Activated CD4-positive, CD25-positive, alpha-beta regulatory T cell treated with anti-CD3 and anti-CD28 coated beads, Interleukin-2, amount 50 U/mL, for 16 hours (primary cell): ENCODE measurements at places on chromosomes 3 and 15.

GRCh38 chr3:10968401-10968800 is 24.1 kb upstream of the SLC6A1 start:
- DNase-seq, result no peak

DNA sequence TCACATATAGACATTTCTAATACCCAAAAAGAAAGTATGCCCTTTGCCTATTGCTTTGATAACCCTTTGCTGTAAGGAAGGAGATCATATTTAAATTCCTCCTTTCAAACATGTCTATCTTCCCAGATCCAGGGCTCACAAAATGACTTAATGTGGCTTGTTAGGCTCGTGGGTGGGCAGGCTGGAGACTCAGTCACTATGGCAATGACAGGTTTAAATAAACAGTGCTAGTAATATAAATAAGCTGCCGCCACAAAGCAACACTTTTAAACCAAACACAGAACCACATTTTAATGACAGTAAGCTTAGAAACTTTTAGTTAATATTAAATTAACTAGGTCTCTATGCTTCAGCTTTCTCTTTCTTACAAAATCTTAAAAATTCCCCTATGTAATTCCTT is 616.0 kb upstream of the NAALADL2 start:
- DNase-seq, result no peak

DNA sequence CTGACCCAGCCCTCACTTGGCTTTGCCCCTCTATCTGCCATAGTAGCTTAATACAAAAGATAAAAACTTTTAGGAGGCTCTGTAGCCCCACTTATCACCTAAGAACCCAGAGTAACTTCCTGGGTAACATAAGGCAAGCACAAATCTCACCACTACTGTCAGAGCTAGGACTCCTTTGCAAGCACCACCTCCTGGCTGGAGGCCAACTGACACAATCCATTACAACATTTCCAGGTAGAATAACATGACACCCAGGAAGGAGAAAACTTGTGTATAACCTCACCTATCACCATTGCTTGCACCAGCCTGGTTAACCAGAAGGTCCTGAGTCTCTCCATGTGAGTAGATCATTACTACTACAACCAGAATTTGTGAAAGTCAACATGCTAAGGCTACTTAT is 230.0 kb downstream of the TUSC7 start:
- no peak for DNase-seq

- no peak for DNase-seq
These were observed 15.7 kb upstream of the TFRC start for GRCh38 chr3:196097373-196098154.

- no peak for DNase-seq
These were observed 25.3 kb downstream of the FBLN2 start for GRCh38 chr3:13574083-13574797.

DNA sequence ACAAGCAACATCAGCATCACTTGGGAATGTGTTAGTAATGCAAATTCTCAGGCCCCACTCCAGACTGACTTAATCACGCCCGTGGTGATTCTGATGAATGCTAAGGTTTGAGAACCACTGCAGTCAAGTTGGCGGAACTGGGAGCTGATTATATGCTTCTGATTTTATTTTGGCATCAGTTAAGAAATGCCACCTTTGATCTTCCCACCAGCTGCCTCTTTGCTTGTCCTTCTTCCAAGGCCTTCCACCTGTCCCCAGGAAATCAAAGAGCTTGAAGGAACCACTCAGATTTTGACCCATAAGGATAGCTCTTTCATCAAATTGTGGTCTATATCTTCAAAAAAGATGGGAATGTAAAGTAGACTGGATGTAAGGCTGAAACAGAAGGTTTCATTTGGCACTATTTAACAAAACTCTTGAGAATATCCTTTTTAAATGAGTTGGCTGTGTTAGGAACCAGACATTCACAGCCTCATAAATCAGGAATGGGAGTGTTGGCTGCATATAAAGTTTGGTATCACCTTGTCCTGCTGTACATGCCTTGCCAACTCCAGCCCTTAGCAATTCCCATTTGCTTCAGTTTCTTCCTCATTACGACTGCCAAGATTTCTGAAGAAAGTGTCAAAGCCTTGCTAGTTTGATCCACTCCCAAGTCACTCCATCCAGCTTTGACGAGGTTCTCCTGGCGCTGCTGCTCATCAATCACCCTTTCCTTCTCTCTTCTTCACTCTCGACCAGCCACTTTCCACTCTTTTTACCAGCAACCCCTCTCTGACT is 125.8 kb upstream of the NPHP3 start:
- no peak for DNase-seq

DNA sequence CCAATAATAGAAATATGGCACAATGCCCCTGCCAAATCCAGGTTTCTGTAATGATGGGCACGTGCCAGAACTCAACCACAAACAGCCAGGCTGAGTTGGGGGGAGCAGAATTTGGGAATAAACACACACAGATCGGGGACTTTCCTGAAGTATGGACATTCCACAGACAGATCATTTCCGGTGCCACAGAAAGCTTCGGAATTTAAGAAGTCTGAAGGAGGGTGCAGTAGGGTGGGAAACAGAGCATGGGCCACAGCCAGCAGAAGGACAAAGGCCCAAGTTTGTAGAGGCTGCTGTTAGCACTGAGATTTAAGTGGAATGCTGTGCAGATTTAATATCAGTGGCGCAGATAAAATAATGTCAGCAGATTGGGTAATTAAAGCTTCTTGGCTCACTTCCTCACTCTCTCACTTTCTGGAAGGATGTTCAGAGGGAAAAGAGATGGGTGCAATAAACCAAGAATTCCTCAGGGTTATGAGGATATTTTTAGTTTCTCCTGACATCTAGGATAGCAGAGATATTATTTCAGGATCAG is 67.4 kb downstream of the MYLK start:
- DNase-seq, result no peak

- no peak for DNase-seq
These were observed 51.5 kb upstream of the SLCO2A1 start for GRCh38 chr3:134081211-134081610.

- DNase-seq, result no peak
These were observed 15.7 kb downstream of the BHLHE40 start for GRCh38 chr3:4994823-4995499.

DNA sequence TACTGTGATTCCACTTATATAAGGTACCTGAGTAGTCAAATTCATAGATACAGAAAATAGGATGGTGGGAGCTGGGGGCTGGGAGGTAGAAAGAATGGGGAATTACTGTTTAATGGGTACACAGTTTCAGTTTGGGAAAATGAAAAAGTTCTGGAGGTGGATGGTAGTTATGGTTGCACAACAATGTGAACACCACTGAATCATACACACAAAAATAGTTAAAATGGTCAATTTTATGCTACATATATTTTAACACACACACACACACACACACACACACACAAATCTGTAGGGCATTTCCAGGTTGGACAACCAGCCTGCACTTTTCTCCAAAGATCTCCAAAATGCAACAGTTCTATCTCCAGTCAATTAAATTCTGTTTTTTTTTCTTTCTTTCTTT is 1.4 kb downstream of the CCDC32 start:
- no peak for DNase-seq

GRCh38 chr3:124890573-124891190 is 3.5 kb upstream of the ITGB5 start:
- DNase-seq, result no peak

GRCh38 chr3:15151166-15151565 is 52.2 kb upstream of the RBSN start:
- no peak for DNase-seq

- DNase-seq, result no peak
These were observed 793.1 kb downstream of the AGBL1 start for GRCh38 chr15:86872782-86873181.

DNA sequence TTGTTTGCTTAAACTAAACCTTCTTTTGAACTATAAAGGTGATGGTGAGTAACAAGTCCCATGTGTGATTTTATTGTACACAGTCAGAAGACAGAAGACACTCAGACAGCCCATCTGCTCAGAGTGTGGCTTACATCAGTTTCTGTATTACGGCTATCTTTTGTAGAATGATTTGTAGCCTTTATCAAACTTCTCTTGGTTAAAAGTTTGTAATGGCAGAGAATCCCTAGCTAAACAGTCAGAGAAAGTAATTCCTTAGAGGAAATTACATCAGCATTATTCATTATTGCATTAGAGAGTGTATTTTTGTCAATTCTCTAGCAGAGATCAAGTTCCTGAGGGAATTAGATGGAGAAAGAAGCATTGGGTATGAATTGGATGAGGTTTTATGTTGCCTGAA is 500.8 kb downstream of the CNTN4 start:
- DNase-seq, result no peak

DNA sequence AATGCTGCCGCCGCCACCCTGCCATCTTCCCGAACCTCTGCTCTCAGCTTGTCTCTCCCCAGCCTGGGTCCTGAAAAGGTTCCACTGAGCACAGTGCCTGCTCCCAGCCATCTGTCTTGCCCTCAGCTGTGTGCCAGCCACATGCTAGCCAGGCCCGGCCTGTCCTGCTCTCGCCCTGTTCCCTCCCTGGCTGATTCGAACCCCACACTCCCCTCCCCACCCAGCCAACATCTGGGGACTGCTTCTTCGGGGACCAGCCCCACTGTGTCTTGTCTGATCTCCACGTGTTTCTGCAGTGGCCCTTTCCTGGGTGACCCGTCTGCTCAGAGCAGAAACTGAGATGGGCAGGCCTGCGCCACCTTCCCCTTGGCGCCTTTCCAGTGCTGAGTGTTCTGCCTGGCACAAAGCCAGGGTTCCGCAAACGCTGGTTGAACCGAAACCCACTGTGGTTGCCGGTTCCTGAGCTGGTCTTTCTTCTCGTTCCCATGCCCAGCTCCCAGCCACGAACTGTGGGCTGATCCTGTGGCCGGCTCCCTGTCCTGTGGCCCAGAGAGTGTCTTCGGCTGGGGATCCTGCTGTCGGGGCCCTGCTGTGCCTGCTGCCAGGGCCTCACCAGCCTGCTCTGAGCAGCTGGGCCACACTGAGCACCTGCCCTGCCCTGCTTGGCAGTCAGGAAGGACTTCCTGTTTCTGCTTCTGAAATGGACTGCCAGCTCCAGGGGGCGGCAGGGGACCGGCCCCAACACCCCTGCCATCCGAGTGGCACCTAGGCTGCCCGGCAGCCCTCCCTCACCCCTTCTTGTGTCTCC is 62.7 kb upstream of the KLF13 start:
- peak; percentile 44 for DNase-seq

GRCh38 chr3:111949712-111950111 is 29.1 kb upstream of the ABHD10 start:
- no peak for DNase-seq

GRCh38 chr3:65907232-65908130 is 131.2 kb downstream of the MAGI1 start:
- no peak for DNase-seq

- no peak for DNase-seq
These were observed 108.3 kb upstream of the MME start for GRCh38 chr3:154971771-154972326.

- DNase-seq, result no peak
These were observed 158.0 kb downstream of the CTNNB1 start for GRCh38 chr3:41357271-41357670.

DNA sequence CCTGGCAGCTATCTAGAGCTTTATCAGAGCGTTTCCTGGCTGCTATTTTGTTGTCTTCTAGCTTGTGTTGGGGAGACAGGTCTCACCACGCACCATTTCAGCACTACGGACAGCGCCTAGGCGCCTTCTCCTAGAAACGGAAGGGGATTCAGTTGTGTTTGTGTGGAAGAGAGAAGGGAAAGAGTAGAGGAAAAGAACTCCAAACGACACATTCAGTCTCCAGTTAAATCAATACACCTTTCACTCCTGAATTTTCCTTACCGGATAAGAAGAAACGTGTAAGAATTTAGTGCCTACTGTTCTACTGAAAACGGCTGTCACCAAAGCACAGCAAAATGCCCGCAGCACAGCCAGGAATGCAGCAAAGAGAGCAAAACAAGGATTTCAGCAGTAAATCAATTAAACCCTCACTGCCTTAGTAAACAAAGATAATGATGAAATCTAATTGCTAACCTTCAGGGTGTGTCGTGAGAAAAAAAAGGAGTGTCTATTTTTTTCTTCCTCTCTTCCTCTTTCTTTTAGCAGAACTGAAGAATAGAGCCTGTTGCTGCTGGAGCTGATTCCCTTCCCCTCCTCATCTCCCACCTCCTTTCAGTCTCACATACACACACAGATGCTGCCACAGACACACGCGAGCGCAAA is 412 bp upstream of the CTXN2 start:
- DNase-seq, result no peak

- DNase-seq, result no peak
These were observed 528.2 kb downstream of the ZIC1 start for GRCh38 chr3:147937341-147937740.

DNA sequence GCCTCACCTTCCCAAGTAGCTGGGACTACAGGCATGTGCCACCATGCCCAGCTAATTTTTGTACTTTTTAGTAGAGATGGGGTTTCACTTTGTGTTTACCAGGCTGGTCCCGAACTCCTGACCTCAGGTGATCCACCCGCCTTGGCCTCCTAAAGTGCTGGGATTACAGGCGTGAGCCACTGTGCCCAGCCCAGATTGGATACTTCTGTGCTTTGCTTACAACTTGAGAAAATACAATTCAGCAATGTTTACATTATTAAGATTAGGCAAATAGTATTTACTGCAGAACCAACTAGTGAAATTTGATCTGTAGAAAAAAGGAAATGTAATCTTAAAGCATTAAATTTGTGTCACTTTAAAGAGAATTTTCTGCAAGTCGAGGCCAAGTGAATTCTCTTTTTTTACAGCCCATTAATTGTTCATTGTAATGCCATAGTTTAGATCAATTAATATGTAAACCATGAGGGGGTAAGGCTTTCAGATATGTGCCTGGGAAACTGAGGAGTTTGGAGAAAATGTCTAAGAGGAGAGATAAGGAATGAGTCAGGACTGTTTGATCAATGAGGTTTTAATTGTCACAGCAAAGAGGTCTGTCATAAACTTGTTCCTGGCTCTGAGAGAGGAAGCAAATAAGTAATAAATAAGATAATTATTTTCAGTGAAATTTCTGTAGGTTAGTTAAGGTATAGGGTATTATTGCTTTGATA is 15.3 kb downstream of the PYDC2 start:
- DNase-seq, result no peak

DNA sequence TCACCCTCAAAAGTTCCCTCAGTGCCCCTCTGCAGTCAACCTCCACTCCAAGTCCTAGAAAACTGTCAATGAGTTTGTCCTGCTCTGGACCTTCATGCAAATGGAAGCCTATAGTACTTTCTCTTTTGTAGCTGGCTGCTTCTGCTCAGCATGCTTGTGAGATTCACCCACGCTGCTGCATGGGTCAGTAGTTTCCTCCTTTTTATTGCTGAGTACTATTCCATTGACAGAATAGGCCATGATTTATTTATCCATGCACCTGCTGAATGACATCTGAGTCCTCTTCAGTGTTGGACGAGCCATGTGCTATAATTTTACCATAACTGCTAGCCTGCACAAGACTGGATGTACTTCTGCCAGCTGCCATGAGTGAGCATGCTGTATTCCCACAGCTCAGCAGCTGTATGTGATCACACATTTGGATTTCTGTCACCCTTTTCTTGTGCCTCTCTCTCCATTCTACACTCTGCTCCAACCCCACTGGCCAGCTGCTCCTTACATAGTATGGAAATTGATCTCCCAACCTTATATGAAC is 26.3 kb downstream of the CDCP1 start:
- DNase-seq, result no peak

GRCh38 chr3:46609212-46609721 is 3.1 kb upstream of the FAM240A start:
- DNase-seq, result no peak

GRCh38 chr15:77695961-77696582 is 63.4 kb upstream of the LINGO1 start:
- DNase-seq, result no peak

- DNase-seq, result no peak
These were observed 109.9 kb upstream of the BCL6 start for GRCh38 chr3:187855131-187855530.

- no peak for DNase-seq
These were observed 137.3 kb downstream of the MECOM start for GRCh38 chr3:169526246-169526645.

GRCh38 chr15:63803106-63803886 is 30.5 kb downstream of the HERC1 start:
- no peak for DNase-seq
